ENCODE measurements at places on chromosomes 1 and 21.

DNA sequence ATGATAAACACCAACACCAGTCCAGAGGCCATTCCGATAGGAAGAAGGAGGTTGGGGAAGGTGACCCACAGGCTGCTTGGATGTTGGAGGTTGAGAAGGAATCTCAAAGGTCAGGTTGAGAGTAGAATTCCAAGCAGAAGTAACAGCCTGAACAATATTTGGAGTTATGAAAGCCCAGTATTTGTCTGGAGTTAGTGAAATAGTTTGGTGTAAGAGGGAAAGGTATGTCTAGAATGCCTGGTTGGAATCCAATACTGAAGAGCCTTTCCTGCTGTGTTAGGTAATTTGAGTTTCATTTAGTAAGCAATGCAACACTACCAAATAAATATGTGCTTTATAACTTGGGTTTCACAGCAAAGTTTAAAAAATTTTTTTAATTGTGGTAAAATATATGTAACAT is 70.5 kb upstream of the MCOLN3 start:
- no peak for DNase-seq

GRCh38 chr1:210764536-210764935 is 369.4 kb downstream of the KCNH1 start:
- DNase-seq: no peak

DNA sequence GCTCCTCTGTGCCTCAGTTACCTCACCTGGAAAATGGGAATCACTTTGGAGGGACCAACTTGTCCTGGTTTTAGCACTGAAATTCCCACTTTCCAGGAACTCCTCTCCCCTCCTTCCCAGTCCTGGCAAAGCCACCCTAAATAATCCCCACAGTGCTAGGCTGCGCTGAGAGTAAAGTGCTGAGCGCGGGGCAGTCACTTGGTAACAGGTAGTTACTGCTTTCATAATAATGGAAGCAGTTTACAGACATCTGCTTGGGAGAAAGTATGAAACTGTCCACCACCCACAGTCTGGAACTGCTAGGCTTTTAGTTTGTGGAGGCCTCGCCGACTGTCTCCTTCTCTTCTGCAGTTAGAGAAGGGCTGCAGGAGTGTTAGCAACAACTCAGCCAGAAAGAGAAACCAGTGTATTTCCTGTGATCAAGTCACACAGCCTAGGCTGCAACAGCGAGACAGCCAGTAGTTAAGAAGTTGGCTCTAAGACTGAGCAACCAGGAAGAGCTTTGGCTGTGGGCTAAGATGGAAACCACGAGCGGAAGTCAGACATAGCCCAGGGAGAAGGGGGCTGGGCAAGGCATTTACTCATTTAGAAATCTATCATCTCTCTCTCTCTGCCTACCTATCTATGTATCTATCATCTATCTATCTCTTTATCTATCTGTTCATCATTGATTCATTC is 30.8 kb upstream of the ABCG1 start:
- no peak for DNase-seq

DNA sequence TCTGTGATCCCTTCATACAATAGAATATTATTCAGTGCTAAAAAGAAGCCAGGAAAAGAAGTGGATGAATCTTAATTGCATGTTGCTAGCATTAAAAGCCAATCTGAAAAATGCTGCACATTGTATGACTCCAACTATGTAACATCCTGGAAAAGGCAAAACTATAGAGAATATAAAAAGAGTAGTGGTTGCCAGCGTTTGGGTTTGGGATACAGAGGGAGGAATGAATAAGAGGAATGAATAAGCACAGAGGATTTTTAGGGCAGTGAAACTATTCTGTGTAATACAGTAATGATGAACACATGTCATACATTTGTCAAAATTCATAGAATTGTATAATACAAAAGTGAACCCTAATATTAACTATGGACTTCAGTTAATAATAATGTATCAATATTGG is 42.5 kb downstream of the GPR88 start:
- no peak for DNase-seq

DNA sequence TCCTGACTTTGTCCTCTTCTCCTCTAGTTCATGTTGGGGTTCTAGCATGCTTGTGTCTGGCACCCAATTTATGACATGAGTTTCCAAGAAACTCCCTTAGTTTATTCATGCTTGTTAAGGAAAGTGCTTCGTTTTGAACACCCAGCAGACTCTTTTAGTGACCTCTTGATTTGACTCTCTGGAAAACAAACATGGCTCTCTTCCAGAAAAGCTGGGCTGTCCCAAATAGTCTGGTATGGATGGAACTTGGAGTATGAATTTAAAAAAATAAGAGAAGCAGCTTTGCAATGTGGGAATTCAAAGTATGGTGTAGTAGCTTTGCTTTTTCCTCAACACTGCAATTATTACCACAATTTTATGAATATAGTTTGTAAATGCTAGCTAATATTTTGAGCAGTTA is 143.4 kb upstream of the C8B start:
- DNase-seq: no peak

- no peak for DNase-seq
These were observed 64.7 kb downstream of the MPZL1 start for GRCh38 chr1:167786502-167786901.

GRCh38 chr1:165531021-165531420 is 12.8 kb upstream of the LRRC52 start:
- DNase-seq: no peak

DNA sequence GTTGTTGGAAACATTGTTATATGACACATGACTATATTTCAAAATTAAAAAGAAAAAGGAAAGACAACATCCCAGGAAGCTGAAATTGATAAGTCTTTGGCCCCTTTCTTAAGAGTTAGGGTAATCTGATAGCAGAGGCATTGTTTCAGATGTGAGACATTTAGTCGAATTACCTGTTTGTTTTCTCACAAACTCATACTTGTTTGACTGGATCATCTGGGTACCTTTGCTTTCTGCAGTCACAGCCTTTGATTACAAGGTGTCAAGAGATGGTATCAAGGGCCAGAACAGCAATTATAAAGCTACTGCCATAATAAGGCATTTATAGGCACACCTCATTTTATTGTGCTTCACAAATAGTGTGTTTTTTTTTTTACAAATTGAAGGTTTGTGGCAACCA is 136.3 kb downstream of the DUSP10 start:
- no peak for DNase-seq

- no peak for DNase-seq
These were observed 27.9 kb downstream of the OPTC start for GRCh38 chr1:203521812-203522211.

- no peak for DNase-seq
These were observed 15.8 kb upstream of the UBE2U start for GRCh38 chr1:64187646-64188045.

- DNase-seq: no peak
These were observed 143.6 kb downstream of the CNIH3 start for GRCh38 chr1:224759681-224760091.

DNA sequence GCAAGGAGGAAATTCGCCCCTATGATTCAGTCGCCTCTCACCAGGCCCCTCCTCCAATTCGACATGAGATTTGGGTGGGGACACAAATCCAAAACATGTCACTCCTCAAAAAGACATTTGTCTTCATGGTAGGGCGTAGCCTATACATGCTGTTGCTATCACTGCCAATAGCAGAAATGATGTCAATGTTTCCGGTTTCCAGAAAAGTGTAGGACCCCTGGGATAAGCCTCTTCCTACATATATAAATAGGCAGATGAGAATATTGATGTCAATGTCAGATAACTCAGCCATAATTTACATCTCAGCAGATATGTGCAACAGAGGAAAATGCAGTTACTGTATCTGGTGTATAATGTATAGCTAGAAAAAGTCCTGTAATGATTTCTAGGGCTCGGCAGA is 16.7 kb downstream of the LRRC3 start:
- no peak for DNase-seq

DNA sequence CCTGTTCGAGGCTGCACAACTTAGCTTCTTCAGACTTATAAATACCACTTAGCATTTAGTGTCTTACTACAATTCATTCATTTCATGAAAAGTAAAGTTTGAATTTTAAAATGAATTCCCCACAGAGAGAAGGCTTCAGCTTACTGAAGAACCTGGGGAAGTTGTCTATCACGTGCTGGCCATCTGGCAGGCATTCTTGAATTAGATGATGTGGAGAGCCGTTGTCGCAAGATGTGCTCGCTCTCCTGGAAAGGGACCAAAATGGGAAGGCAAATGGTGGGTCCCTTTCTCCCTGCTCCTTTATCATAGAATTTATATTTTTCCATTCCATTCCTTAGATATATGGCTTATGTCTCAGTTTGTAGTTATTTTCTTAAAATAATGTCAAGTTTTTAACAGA is 90.5 kb downstream of the CD247 start:
- no peak for DNase-seq

GRCh38 chr21:42703136-42703908 is 49.9 kb downstream of the PDE9A start:
- DNase-seq: no peak

DNA sequence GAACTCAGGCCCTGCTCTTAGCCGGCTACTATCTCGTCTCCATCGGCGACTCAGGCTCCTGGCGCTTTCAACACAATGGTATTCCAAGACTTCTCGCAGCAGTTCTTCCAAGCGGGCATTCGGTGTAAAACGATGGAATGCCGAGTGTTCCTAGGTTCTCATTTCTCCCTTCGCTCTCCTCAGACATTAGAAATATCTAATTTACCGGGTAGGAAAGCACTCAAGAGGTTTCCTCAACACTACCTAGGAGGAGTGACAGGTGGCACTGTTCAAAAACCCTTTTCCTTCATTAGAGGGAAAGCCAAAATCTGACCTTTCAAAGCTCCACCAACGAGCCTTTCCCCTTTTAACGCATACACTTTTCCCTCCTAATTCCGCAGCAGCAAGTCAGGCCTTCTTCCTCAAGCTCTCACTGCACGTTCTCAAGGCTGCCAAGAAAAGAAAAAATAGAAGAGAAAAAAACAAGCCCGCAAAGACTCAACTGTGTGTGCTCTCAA is 601 bp downstream of the UBE2G2 start:
- DNase-seq: no peak

Data from NCI-H2081 treated with DMSO at 0.1 percent for 48 hours (cell line).